Lower lobe of right lung (tissue), 2 donors: ENCODE measurements at places on chromosomes 6 and 20.

GRCh38 chr6:43795421-43795820 lies 25.4 kb downstream of the VEGFA start:
- no peaks in the 10 kb centered on the region for H3K36me3 ChIP-seq
- H3K27me3 ChIP-seq, result no peaks in the 10 kb centered on the region
- no peak overlapping the region for H3K4me3 ChIP-seq
- peaks cover 22% of the 10 kb centered on the region for H3K4me1 ChIP-seq

GRCh38 chr6:73054958-73055357 lies 170.3 kb downstream of the KHDC1L start:
- H3K36me3 ChIP-seq, result no peaks in the 10 kb centered on the region
- H3K27ac ChIP-seq, result no peak overlapping the region
- no peaks in the 10 kb centered on the region for H3K4me1 ChIP-seq
- no peaks in the 10 kb centered on the region for H3K27me3 ChIP-seq
- no peak for DNase-seq

GRCh38 chr6:43144879-43145278 lies 26.2 kb upstream of the SRF start:
- peaks cover 11% of the 10 kb centered on the region for H3K4me1 ChIP-seq
- peaks cover 9% of the 10 kb centered on the region for H3K36me3 ChIP-seq
- no peak for DNase-seq
- no peak overlapping the region for H3K4me3 ChIP-seq
- no peak overlapping the region for H3K27ac ChIP-seq
- no peaks in the 10 kb centered on the region for H3K27me3 ChIP-seq

DNA sequence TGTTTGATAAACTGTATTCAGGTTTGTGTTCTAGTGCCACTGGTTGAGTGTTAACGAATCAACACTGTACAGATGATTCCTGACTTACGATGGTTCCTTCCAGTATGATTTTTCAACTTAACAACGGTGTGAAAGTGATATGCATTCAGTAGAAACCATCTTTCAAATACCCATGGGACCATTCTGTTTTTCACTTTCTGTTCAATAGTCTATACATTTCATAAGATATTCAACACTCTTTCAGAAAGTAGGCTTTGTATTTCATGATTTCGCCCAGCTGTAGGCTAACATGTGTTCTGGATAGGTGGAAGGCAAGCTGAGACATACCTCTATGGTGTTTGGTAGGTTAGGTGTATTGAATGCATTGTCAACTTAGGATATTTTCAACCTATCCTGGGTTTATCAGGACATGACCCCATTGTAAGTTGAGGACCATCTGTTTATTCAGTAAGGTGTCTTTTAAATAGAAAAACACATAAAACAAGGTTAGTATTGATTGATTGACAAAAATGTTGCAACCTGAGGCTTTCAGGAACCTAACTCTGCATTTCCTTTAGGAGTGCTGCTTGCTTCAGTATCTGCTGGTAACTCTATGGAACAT lies 32.3 kb downstream of the SYNJ2 start:
- H3K36me3 ChIP-seq, result no peaks in the 10 kb centered on the region
- no peak overlapping the region for H3K27ac ChIP-seq
- H3K27me3 ChIP-seq, result no peaks in the 10 kb centered on the region
- DNase-seq, result no peak
- no peak overlapping the region for H3K4me3 ChIP-seq

DNA sequence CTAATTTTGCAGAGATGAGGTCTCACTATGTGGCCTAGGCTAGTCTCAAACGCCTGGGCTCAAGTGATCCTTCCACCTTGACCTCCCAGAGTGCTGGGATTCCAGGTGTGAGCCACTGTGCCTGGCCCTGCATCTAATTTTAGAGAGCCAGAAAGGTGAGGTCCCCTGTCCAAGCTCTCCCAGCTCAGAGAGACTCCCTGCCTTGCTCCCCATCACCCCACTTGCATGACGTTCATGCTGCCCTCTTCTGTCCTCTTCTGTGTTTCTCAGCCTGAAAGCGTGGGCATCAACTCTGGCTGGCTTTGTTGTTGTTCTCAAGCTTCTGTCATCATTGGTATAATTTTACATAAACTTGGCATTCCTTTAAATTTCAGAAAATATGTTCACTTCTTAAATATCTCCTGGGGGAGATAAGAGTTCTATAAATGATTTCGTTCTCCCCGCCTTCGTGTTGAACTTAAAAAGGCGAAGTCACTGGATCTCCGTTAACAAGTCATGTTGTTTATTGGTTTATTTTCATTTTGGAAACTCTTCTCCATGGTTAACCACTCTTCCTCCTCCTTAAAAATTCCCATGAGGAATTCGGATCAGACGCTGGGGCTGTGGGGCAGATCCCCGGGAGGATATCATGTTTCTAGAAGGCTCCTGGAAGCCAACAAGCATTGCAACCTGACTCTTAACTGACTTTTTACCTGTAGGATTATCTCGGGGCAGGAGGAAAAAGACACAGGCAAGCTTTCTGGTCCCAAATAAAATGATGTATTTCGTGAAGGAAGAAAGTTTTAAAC lies 13.2 kb upstream of the PARD6B start:
- no peak for DNase-seq
- H3K27me3 ChIP-seq, result no peaks in the 10 kb centered on the region
- no peak overlapping the region for H3K27ac ChIP-seq
- no peak overlapping the region for H3K4me3 ChIP-seq
